CD4-positive, alpha-beta T cell treated with Interleukin-15 for 4 hours (primary cell): ENCODE measurements at places on chromosomes 5 and 9.

DNA sequence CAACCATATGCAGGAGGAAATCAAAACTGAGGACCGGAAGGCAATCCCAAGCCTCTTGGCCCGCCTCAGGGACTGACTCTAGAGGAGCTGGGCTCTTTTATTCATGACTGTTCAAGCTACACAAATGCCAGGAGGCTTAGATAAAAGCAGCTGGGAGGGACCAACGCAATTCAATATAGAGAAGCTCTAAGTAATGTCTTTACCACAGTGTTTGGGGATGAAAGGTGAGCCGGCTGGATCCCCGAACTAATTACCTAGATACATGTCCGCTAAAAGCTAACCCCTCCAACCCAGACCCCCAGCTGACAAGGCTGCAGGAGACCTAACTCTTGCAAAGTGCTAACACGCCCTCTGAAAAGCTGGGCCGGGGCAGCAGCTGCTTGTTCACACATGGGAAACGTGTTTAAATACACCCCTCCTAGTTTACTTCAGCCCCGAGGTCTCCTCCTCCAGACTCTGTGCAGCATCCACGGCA lies 67.5 kb downstream of the TLE1 start:
- no peak for DNase-seq

- no peak for DNase-seq
Observed at GRCh38 chr5:133041910-133042309, 9.9 kb upstream of the HSPA4 start.

DNA sequence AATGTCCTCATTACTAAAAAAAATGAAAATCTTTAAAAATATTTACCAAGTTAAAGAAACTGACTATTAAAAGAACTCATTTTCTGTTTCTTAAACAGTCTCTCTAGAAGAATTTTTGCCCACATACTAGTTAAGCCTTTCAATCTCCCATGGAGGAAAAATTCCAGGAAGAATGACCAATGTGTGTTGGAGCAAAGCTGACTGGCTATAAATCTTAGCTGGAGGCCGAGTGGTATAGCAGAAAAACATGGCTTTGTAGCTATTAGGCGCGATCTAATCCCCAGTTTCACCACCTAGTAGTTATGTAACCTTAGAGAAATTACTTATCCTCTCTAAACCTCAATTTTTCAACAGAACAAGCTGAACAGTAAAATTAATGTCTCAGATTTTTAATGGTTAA lies 135.5 kb upstream of the PRLR start:
- no peak for DNase-seq

DNA sequence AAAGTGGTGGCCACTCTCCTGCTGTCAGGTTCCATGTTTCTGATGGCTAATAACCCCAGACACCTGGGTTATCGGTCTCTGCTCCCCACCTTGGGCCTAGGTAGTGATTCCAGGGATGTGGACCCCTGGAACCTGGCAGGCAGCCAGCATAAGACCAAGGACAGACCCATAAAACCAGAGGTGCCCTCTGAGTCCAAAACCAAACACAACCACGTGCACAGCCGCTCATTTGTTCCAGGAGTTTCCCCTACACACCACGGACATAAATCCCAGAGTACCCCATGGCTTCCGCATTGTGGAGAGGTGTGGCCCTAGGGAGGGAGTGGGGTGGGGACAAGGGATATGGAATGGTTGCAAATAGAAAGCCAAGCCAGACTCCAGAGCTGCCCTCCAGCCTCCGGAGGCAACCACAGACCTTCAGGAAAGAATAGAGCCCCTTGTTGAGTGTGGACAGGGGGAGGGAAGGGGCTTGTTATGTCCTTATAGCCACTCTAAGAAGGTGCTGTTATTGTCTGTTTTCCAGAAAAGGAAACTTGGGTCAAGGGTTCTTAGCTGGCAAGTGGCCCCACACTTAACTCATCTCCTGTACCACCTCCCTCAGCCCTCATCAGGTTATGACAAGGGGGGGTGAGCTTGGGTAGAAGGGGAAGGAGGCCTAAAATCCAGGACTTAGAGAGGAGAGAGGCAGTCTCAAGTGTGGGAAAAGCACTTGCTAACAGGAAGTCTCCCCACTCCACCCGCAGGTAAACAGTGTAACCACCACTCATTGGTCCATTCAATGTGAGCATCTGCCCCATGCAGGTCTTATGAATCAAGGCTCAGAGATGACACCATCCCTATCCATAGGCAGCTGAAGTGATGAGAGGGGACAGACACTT lies 23.6 kb upstream of the CYSTM1 start:
- DNase-seq, result no peak

GRCh38 chr9:98575379-98576346 lies 133.1 kb downstream of the GABBR2 start:
- DNase-seq, result no peak
